ENCODE measurements at places on chromosomes 13 and 19.

DNA sequence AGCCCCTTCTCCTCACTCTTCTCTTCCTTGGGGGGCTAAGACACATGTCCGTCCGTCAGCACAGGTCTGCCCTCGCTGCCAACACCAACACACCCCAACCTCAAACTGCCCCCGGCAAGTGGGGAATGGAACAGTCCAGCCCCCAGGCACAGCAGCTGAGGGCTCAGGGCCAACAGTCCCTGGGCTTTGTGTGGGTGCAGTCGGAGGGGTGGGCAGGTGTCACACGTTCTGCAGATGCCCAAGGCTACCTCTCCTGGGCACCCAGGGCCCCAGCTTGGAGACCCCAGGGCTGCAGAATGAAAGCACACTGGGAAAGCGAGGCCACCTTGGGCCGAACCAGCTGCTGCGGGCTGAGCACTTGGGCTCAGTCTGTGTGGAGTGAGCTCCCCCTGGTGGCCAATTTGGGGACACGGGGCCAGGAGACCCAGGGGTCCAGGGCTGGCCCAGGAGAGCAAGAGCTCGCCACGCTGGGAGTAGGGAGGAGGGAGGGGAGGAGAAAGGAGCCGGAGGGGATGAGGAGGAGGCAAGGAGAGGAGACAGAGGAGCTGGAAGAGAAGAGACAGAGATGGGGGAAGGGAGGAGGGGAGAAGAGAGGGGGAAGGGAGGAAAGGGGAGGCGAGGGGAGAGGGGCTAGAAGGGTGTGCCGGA is 14.0 kb upstream of the ATP8B3 start:
- peak; percentile 87 for DNase-seq

DNA sequence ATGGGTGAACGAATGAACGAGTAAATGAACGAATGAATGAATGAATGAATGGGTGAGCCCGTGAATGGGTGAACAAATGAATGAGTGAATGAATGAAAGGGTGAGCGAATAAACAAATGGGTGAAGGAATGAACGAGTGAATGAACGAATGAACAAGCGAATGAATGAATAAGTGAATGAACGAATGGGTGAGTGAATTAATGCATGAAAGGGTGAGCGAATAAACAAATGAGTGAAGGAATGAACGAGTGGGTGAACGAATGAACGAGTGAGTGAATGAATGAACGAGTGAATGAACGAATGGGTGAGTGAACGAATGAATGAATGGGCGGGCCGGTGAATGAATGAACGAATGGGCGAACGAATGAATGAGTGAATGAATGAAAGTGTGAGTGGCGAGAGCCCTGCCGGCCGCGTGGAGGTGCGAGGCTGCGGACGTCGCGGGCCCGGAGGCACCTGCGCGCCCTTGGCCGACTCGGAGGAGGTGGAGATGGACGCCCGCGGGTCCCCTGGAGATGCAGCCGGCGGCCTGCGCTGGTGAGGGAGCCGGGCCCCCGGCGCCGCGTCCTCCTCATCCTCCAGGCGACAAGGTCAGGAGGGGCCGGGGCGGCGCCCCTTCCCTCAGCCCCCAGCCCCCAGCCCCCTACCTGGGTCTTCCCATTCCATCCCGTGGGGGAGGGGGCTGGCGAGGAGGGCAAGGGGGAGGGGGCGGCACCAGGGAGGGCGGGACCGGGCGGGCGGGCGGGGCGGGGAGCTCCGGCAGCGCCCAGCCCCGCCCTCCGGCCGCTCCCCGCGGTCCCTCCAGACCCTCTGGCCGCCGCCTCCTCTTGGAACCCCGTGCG is 15.4 kb downstream of the ANKRD24 start:
- DNase-seq = no peak

DNA sequence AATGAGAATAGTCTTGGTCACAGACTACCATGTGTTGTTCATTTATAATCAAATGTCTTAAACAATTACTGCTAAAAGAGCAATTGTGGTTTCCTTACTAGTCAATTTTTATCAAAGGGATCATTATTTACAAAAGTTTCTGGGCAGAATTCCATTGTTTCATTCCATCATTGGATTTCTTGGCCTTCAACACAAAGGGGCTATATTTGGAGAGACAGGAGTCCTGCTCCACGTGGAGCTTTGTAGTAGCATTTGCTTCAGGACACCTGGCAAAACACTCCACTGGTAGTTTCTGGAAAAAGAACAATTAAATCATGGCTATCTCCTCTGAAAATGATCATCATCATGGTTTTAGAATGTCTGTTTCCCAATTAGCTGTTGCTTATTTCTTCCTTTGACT is 22.3 kb upstream of the STARD13 start:
- no peak for DNase-seq

DNA sequence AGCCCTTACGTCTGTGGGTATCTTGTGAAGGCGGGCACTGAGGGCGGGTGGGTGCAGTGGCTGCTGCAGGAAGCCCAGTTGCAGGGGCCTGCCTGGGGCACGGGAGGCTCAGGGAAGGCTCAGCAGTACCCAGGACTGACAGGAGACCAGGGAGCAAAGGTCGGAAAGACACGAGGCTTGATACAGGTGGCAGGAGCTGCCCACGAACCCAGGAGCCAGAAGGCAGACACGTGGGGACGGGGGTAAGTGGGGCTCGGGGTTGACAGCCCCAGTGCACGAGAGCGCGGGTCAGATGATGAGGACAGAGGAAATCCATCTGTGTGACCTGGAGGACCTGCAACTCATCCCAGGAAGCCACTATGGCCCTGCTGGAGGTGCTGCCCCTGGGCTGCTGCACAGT is 25.3 kb downstream of the ELAVL1 start:
- DNase-seq = no peak

- DNase-seq = no peak
These were observed 640.8 kb downstream of the TBC1D4 start for GRCh38 chr13:74841123-74841522.

- no peak for DNase-seq
These were observed 47.8 kb downstream of the TSHZ3 start for GRCh38 chr19:31301306-31301980.

DNA sequence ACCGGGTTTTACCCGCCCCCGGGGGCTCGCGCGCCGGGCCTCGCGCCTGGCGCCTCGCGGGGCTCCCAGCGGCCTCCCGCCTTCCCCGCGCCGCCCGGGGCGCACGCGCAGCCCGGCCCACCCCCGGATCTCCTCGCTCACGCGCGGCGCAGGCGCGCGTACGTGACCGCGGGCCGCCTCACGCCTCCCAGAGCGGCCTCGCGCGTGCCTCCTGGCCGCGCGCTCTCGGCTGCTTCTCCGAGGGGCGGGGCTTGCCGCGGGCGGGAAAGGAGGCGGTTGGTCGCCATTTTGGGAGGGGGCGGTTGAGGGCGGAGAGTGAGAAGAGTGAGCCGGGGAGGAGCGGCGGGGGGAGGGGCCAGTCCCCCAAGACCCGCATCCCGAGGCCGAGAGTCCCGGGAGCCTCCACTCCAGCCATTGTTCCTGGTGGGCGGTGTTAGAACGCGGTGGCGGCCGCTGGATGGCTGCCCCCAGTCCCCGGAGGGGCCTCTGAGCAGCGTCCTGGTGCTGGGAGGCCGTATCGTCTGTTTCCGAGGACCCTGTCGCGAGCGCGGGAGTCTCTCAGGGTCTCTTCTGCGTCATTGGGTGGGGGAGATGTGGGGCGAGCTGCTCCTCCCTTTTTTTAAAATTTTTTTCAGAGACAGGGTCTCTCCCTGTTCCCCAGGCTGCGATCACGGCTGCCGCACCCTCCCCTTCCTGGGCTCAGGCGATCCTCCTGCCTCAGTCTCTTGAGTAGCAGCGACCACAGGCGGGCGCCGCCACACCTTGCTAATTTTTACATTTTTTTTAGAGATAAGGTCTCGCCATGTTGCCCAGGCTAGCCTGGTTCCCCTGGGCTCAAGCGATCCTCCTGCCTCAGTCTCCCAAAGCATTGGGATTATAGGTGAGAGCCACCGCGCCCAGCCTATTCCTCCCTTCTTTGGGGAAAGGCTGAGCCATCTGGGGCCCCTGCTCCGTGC is at the start of gene ZNF541:
TSS of gene ZNF541 (minus strand) at position 78 of the 956 bp plus-strand sequence. CDS start 17,292 bp downstream, outside the sequence.
- DNase-seq = peak; percentile 80

- DNase-seq = no peak
These were observed 972.0 kb upstream of the PCDH20 start for GRCh38 chr13:62387647-62388046.

- DNase-seq = no peak
These were observed 36.3 kb upstream of the MLNR start for GRCh38 chr13:49183672-49184325.

DNA sequence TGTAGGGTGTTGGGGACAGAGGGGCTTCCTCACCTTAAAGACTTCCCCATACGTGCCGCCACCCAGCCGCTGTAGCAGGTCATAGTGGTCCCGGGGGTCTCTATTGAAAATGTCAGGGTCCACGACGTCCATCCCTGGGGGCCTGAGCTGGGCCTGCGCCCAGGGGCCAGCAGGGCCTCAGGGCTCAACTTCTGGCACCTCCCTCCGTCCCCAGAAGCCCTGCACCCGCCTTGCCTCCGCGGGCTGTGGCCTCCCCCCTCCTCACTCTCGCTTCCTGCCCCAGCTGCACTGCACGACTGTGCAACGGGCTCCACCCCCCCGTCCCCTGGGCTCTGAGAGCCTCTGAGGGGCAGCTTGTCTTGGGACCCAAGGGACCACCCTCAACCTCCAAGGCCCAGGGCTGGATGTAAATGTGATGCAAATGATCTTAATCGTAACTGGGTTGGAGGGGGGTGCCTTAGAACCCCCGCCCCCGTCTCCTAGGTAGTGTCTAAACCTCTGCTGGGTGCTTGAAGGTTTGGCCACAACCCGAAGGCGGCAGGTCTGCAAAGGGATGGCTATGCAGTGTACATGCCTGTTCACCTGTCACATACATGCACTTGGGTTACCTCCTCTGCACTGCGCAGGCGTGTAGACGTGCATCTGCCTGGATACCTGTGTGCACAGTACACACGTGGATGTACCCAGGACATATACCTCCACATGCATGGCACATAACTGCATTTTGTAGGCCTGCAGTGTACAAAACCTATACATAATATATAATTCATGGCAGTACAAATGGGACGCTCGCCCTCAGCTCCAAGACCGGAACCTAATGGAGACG is at the start of gene MAP4K1:
TSS of gene MAP4K1 (minus strand) at position 190 of the 826 bp plus-strand sequence. CDS start at position 132, 58 bp downstream.
- DNase-seq = peak; percentile 80

- DNase-seq = no peak
These were observed 53.3 kb downstream of the OXGR1 start for GRCh38 chr13:96940961-96941360.

DNA sequence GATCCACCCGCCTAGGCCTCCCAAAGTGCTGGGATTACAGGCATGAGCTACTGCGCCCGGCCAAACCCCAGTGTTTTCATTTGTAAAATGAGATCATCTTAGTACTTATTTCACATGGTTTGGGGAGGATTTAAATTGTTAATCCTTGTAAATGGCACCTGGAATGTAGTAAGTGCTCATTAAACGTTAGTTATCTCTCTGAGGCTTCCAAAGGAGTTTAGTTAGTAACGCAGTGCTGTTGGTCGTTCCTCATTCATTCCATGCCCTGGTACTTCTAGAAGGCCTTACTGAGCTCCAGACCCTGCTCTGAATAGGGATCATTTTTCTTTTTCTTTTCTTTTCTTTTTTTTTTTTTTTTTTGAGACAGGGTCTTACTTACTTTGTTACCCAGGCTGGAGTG is 5.2 kb downstream of the CPT1C start:
- DNase-seq = no peak

DNA sequence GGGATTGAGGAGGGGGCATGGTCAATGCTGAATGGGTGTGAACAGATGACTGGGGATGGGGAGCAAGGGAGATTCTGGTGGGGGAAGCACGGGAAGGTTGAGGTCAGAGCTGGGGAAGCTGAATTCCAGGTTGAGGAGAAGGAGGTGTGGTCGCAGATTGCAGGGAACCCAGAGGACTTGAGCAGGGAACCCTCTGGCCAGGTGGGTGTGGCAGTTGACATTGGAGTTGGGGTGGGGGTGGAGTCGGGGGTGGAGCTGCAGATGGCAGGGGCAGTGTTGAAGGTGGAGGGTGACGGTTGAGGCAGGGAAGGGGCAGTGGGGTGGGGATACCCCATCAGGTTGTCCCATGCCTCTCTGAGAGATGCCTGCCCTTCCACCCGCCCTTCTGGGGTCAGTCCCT is 94.7 kb downstream of the WTIP start:
- no peak for DNase-seq

DNA sequence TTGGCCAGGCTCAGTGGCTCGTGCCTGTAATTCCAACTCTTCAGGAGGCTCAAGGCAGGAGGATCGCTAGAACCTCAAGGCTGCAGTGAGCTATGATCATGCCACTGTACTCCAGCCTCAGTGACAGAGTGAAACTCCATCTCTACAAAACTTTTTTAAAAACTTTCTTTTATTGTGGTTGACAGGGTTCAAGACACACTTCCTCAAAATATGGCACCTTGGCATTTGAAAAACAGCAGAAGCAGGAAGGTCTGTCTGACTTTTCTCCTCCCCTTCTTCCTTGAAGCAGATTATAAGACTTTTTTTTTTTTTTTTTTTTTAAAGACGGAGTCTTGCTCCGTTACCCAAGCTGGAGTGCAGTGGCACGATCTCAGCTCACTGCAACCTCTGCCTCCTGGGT is 100.3 kb downstream of the TM9SF2 start:
- DNase-seq = no peak

DNA sequence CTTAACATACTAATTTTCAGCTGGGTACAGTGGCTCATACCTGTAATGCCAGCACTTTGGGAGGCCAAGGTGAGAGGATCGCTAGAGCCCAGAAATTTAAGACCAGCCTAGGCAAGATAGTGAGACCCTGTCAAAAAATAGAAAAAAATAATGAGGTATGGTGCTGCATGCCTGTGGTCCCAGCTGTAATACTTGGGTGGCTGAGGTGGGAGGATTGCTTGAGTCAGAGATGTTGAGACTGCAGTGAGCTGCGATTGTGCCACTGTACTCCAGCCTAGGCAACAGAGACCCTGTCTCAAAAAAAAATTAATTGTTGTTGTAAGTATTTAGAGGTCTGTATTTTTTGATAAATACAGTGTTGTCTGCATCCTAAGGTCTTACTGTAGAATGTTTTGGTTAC is 66.8 kb downstream of the FNDC3A start:
- DNase-seq = no peak

DNA sequence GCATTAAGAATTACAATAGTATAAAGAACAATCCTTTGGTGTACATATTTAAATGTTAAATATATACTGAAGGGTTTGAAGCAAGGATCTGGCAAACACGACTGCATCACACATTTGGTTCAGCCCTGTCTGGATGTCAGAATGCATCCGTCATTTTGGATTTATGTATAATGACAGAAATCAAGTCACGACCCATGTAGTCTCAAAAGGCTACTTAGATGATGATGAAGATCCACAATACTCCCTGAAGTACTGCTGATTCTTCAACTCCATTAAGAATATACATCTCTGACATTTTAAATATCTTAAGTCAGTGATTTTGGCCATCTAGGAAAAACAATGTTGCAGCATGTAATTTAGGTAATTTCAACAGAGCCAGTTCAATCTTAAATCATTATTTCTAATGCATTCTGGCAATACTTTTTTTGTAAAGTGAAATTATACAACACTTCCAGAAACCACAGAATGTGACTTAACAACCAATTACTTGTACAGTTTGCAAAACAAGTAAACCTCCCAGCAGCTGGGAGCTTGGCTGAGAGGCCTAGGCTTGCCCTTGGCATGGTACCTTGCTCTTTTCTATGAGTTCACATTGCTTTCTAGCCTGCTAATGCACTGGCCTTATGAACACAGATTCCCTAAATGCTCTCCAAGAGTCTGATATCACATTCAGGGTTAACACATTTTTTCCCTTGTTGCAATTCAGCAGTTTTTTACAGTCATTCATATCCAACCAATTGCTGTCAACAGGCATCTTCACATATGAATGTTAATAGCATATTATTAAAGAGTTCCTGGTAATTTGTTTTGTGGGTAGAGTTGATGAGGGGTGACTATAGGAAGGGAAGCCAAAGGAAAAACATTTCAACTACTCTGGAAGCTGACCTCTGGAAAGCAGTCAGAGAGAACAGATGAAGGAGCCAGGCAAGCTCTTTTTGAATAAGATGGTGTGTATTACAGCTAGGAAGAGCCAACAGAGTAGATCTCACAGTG is 175.2 kb downstream of the ENOX1 start:
- no peak for DNase-seq
